ENCODE measurements at places on chromosomes 2 and 18.

GRCh38 chr2:145749556-145749955 is 1229.6 kb upstream of the ZEB2 start:
- DNase-seq: no peak

GRCh38 chr2:69917852-69918251 is 2.9 kb downstream of the MXD1 start:
- DNase-seq: no peak

DNA sequence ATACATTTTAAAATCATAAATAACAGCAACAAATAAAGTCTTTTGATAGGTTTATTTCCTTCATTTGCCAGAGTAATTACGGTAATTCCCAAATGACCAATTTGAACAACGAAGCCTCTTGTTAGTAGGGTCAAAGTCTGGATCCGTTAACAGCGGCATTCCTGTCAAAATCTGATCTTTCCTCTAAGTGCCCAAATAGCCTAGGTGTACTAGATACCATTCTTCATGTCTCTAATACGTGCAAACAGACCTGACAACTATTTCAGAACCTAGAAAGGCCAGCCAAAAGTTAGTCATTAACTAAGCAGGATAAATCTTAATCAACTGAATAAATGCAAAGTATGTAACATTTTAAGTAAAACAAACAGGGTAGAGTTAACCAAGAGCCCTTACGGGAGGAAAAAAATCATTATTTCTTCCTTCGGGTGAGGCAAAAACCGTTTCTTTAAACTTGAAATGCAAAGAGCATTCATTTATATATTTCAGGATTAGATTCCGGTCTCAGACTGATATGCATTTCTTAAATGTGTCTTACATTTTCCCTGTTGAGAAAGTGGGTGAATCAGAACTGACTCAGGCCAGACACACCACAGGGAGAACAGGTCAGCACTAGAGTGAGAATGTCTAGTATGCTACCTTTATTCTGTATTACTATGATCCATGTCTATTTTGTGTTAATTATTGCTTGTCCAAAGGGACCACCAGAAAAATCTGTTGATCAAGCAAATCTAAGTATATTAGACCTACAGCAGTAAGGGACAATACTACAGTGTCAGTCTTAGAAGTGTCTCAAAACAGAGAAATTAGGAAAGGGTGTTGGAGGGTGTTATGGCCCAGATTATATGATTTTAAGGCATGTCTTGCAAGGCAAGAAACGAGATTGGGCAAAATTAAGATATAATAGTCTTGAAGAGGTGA is 141.5 kb upstream of the NDUFV2 start:
- DNase-seq: no peak

- DNase-seq: no peak
Measured at GRCh38 chr2:147760984-147761383, 83.8 kb upstream of the ACVR2A start.

- DNase-seq: no peak
Measured at GRCh38 chr2:158179660-158180059, 78.0 kb downstream of the UPP2 start.

GRCh38 chr2:138355244-138355643 is 146.3 kb upstream of the SPOPL start:
- no peak for DNase-seq

DNA sequence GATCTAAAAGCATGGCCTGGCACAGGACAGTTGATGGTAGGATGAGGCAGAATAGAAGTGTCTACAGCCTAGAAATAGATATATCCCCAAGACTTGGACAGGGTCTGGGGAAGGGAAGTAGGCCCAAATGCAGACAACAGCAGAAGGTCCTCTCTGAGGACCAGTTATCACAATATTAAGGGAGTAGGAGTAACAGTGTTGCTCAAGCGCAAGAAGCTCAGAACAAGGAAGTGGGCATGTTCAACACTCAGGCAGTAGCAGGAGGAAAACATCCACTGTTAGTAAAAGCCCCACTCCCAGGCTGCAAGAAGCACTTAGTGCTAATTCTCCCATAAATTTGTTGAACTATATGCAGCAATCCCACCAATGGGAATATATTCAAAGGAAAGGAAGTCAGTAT is 314.7 kb downstream of the METTL4 start:
- no peak for DNase-seq

GRCh38 chr18:22628795-22629510 is 211.2 kb upstream of the CTAGE1 start:
- no peak for DNase-seq

DNA sequence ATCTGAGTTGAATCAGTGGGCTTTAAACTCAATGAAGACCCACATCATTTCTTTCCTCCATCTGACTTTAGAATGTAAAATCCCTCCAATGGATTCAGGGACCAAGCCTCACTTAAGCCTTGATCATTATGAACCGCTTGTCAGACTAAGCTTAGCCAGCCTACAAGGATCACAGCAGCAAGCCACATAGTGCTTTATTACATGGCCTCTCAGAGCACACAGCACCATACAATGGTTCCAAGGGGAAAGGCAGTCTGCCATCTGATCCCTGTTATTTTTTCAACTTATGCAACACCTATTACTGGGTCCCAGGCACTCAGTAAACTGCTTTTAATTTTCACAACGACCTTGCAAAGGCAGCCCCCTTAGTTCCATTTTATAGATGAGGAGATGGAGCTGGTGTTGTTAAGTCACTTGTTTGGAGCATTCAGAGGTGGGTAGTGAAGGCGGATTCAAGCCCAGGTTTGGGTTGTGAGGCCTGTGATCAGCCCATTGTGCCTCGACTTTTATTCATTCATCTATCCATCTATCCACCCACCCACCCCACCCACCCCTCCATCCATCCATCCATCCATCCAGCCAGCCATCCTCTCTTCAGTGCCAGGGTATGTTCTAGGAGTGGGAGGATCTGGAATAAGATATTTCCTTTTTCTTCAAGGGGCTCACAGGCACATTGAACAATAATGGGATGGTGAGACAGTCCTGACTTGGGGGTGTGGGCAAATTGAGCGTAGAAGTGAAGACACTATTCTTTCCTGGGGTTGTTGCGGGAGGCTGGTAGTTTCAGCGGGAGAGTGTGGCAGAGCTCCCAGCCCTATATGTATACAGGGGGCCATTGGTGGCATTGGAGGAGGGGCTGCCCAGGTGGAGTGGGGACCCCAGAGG is 141.2 kb downstream of the MYCN start:
- no peak for DNase-seq

GRCh38 chr2:120886534-120887319 is 151.1 kb downstream of the GLI2 start:
- no peak for DNase-seq

DNA sequence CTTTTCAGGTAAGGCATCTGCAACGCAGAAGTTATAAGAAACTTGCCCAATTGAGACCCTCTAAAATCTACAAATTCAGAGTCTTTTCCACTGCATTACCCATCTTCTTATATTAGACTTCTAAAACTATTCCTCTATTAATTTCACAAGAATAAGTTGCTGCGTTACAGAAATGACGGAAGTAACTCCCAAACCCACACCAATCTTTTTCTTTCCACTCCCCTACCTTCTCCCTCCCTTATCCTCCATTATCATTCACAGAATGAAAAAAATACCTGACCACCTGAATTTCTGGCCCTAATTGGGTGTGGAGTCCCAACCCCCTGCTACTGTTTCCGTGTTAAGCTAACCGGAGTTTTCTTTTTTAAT is 689 bp downstream of the RPRD1A start:
- DNase-seq: no peak

DNA sequence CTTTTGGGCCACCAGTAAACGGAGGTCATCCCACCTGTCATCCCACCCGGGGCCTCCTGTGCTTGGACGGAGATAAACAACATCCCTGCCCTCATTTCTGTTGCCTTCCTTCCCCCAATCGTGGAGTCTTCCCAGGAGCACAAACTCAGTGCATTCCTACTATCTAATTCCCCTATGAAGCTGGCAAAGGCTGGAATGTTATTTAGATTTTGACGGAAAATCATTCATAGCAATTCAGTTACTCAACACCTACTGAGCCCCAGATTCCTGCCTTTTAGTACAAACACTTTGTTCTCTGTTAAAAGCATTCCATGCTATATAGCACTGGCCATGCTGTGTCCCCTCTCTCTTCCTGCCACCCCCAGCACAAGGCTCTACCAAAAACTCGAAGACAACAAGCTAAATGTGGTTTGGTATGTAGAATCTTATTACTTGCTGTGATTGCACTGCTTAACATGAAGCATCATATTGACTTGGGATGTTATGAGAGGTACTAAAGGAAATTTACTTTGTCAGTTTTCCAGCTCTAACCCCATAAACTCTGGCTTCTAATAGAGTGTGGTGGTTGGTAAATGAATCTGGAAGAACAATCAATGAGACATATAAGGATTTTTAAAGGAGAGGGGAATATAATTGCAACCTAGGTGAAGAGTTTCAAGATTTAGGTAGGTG is 32.3 kb upstream of the IMPA2 start:
- no peak for DNase-seq

DNA sequence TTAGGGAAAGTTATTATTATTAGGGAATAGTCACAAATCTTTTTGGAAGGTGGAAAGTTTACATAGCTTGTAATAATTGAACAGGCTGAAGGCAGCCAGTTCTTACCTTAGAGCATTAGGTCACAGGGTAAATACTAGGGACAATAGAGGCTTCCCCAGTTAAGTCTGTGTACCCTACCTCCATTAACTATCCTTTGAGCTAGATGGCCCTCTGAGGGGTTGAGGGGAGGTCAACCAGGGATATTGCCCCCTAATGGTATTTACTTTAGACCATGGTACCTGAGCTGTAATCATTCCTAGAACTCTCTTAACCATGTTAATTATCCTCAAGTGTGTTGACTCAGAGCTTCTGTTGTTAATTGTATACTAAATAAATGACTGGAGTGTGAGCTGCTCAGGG is 120.5 kb upstream of the SCN7A start:
- DNase-seq: no peak

- no peak for DNase-seq
Measured at GRCh38 chr18:30917651-30918050, 124.9 kb downstream of the DSC3 start.

DNA sequence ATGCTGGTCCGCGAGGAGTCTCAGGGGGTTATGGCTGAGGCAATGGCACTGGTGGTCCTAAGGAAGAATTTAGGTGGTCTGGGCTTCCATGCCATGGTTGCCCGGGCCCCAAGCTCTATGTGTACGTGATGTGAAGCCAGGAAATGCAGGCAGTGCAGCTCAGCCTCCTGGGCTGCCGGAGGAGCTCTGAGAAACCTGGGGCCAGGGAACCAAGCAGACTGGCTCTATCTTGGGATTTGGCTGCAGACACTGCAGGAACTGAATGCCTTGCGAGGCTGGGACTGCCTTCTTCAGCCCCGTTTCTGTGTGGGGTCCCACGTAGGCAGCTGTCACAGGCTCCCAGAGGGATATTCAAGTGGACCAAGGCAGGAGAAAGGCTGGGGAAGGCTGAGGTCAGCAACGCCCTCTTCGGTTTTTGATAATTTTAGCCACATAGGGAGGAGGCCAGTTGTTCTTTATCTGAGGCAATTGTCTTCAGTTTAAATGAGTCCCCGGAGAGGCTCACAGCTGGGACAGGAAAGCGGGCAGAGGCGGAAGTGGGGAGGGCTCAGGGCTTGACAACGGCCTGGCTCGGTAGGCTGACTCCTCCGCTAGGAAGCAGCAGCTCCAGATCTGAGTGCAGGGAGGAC is 77.7 kb downstream of the RHOB start:
- no peak for DNase-seq

DNA sequence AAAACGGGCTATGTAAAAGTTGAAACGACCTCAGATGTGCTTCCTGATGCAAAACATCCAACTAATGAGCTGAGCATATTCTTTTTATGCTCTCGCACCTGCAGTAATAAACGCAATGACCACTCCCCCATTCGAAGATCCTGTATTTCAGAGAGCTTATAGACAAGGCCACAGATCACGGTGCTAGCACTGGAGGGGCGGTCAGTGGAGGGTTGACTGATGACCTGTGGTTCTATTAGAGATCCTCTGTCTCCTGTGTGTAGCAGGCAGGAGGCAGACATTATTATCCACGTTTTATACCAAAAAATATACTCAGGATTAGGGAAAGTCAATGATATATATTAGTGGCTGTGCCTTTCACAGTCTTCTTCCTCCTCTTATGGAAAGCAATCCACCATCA is 457.0 kb downstream of the CNTNAP5 start:
- DNase-seq: no peak

- no peak for DNase-seq
Measured at GRCh38 chr2:224038830-224039079, 331 bp downstream of the SERPINE2 start.

GRCh38 chr2:142724186-142724585 is 153.3 kb upstream of the KYNU start:
- no peak for DNase-seq

DNA sequence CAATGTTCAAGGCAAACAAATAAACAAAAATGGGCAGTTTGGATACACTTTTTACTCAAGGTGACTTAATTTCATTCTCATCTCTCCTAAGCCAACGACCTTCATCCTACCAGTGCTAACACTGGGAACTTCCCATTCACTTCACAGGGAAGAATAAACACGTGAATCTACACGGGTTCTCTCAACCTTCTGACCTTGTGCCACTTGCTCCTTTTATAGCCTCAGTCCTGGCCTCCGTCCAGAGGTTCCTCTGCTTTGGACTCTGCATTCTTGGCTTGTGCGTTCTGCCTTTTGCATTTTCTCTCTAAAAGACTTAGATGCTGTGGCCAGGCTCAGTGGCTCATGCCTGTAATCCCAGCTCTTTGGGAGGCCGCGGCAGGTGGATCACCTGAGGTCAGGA is 13.8 kb downstream of the ZNF2 start:
- DNase-seq: no peak

DNA sequence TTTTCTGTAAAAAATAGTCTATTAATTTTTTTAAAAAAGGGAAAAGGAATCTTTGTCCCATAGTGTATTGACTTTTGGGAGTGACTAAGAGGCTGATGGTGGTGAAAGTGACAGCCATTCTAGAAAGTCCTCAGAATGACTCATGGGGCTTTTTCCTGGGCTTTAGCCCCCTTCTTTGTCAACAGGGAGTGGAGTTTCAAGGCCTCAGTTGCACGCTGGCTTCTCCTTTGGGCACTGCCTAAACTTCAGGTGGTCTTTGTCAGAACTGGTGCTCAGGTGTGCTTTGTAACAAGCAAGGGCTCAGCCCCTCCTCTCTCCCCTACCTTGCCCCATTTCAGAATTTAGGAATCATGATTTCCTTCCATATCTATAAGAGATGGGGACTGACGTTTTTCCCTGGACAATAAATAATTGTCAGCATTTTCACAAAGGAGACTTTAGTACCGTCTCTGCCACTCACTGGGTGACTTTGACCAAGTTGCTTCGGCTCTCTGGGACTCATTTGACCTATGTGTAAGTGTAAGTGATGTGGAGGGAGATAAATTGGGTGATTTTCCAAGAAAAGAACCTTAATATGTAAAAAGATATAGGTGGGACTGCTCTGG is 61.2 kb upstream of the IGFBP2 start:
- DNase-seq: no peak

DNA sequence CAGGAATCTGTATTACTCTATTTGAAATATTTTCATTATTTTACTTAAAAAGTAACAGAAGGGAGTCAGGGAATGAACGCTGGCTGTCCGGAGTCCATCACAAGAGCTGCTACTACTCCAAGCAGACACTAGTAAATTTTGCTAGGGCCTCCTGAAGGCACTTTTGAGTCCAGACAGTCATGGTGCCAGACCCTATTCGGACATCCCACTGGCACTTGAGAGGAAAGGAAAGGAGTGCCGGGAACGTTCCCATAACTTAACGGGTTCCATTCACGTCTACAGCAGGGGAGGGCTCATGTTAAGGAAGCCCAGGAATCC is 563 bp upstream of the GMCL1 start:
- no peak for DNase-seq
